ENCODE measurements at places on chromosomes 4 and X.
A peak's percentile ranks its signal among the peaks of the same experiment; 100 is the strongest.

- peak; percentile 66 for DNase-seq
These were observed 27.4 kb downstream of the HOPX start for GRCh38 chr4:56653461-56654237.

GRCh38 chr4:10715696-10716095 is 31.1 kb upstream of the CLNK start:
- DNase-seq = no peak

DNA sequence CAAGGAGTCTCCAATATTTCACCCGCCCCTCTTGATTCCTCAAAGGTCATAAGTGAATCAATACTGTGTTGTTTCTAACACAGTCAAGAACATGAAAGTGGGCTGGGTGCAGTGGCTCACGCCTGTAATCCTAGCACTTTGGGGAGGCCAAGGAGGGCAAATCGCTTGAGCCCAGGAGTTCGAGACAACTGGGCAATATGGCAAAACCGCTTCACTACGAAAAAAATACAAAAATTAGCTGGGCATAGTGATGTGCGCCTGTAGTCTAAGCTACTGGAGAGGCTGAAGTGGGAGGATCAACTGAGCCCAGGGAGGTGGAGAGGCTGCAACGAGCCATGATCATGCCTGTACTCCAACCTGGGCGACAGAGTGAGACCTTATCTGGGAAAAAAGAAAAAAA is 3.4 kb downstream of the ACSL1 start:
- DNase-seq = no peak

DNA sequence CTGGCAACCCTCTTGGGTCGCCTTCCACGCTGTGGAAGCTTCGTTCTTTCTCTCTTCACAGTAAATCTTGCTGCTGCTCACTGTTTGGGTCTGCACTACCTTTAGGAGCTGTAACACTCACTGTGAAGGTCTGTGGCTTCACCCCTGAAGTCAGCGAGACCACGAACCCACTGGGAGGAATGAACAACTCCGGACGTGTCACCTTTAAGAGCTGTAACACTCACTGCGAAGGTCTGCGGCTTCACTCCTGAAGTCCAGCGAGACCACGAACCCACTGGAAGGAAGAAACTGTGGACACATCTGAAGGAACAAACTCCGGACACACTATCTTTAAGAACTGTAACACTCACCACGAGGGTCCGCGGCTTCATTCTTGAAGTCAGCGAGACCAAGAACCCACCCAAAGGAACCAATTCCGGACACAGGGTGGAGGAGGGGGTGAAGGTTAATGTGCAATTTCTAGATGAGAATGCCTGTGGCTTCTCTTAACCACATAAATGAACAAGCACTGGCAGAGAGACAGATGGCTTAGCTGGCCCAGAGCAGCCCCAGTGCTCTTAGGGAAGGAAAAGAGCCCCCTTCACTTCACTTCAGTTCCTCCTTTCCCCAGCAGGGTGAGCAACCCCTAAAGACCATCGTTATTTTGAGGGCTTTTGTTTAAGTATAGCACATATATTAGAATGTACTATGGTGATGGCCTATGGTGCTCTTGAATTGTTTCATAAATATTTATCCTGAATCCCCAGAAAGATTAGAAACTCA is 73.0 kb downstream of the LUZP4 start:
- no peak for DNase-seq

GRCh38 chr4:76779740-76780459 is 118.0 kb downstream of the SOWAHB start:
- no peak for DNase-seq

DNA sequence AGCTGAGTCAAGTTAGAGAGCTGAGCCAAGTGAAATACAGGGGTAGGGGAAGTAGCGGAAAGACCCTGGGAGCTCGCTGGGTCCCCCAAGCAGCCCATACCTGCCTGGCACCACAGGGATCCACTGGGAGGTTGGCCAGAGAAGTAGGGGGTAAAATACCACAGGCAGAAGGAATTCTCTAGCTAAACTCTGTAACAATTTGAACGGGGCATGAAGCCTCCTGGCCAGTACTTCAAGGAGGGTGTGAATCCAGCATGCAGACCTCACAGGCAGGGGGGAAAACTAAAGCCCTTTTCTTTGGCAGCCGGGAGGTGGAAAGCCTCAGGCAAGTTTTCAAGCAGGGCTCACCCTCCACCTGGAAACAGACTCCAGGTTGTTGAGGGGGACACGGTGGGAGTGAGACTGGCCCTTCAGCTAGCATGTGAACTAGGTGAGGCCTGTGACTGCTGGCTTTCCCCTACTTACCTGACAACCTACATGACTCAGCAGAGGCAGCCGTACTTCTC is 3.7 kb upstream of the UGT2A1 start:
- no peak for DNase-seq

GRCh38 chr4:125011646-125012045 is 299.1 kb upstream of the ANKRD50 start:
- no peak for DNase-seq

DNA sequence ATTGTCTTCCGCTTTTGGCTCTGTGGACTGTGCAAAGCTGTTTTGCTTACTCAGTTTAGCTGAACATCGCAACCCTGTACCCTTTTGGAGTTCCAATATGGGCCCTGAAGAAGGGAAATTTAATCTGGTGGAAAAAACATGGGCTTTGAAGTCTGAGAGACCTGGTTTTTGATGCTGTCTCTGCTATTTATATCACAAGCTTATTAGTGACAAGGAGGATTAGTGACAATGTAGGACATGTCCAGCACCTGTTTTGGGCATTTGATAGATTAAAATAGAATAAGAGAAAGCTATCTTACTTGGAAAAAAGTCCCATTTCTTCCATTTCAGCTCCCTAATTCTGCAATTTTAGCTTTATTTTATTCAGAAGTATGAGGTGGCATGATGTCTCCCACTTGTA is 417.3 kb downstream of the SPRY1 start:
- DNase-seq = no peak

DNA sequence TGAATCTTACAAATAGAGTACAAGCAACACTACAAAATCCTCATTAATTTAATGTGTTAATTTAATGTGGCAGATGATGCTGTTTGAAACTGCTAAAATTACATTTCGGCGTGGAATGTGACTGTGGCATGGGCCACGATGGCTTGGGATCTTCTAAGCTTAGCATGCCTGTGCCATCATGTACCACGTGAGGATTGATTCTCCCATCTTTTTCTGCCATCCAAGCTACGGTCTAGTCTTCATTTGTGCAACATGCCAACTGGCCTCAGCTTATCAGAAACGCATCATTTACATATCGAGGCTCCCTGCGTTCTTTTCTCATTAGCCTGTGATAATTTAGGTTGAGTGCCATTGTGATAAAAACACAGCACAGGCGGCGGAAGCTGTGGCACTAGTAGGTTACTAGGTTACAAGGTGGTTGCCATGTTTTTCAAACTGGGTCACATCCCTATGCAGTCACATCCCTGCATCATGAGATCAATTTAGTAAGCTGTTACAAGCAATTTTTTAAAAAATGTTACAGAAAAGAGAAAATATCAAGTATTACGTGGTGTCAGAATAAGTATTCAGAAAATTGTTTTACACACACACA is 189.9 kb upstream of the RBPJ start:
- DNase-seq = peak; percentile 66

- DNase-seq = no peak
These were observed 48.7 kb downstream of the CLOCK start for GRCh38 chr4:55498051-55498450.

GRCh38 chrX:140360924-140361323 is 143.9 kb downstream of the SOX3 start:
- DNase-seq = no peak

DNA sequence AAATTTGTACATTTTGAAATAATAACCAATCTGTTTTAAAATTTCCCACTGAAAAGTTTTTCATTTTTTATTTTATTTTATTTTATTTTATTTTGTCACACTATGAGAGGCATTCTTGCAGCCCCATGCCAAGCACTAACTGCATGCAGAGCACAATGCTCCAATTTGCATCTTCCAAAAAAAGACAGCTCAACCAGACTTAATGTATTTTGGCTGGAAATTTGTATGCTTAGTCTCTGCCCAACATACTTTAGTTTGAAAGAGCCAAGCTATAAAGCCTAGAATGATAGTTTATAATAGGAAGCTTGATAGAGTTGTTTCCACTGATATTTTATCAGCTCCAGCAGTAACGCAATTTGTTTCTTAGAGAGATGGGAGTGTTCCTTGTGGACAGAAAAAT is 235.5 kb downstream of the GALNTL6 start:
- DNase-seq = no peak

DNA sequence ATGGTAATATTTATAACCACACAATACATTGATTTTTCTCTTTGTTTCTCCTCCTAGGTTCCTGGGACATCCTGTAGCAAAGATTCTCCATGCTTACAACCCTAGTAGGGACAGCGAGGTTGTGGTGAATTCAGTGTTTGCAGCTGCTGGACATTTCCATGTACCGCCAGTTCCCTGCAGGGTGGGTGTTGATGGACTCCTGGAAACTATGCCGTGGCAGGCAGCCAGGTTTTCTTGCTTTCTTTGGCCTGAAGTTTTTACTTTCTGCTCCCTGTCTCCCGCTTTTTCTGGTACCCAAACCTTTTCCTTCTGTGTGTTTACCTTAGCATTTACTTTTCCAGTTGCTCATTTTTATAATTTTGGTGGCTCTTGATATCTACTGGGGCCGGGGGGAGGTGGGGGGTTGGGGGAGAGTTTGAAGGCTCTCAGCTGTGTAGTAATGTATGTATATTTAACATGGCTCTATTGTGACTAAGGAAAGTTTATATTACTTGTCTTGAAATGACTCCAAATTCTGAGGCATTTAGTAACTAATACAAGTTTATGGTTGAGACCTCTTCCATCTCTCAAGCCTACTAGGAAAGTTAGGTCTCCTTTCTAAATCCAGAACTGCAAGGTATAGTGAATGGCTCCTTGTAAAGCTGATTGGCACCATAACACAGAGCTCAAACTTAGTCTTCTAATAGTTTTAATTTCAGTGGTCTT is 89.7 kb downstream of the TMEM131L start:
- DNase-seq = no peak

DNA sequence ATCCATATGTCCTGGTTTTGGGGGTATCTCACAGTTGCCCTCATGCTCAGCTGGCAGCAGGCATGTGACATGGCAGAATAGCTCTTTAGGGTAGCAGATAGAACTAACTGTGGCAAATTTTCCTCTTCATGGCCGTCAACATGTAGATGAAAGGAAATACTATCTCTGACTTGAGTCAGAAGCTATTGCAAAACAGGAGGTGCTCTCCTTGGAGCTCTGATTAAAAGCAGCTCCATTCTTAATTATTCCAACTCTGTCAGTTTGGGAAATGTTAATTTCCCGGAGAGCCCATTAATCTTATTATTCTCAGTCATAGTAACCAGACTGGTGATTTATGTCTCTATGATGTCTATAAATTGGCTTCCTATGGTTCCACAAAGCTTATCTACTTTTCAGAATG is 18.2 kb downstream of the IL13RA1 start:
- DNase-seq = no peak

GRCh38 chr4:178599521-178599920 is 1157.3 kb upstream of the AGA start:
- no peak for DNase-seq

DNA sequence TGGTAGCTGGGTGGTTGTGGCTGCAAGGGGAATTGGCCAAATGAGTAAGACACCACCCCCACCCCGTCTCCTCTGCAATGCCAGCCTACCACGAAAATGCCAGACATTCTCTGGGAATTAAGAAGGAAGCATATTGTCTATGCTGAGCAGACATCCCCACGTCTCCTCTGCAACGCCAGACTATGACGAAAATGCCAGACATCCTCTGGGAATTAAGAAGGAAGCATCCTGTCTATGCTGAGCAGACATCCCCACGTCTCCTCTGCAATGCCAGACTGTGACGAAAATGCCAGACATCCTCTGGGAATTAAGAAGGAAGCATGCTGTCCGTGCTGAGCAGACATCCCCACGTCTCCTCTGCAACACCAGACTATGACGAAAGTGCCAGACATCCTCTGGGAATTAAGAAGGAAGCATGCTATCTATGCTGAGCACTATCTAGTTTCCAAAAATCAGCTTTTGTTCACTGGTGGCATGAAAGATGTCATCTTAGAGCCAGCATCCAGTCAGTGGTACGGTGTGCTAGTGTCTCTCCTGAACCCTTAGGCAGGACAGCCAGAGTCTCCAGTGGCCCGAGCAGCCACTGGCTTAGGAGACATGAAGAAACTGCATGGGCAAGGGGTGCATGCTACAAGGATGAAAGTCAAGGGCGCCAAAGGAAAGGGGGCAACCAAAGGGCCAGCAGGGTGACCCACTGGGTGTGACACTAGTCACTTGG is 339.8 kb upstream of the FRG1 start:
- DNase-seq = no peak

DNA sequence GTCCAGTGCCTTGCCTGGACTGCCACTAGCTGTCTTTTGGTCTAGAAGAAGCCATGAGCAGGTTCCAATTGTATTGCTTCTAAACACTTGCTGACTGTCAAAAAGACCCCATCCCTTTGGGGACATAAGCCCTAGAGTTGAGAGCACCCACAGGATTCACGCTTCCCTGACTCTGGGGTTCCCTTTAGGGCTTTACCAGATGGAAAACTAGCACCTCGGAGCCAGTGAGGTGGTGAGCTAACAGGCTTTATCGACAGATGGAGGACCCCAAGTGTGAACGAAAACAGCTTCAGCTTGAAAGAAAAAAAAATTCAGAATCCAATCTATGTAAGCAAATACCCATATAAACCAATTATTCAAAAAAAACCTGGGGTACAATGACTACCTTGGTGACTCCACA is 90.8 kb downstream of the NAA11 start:
- no peak for DNase-seq

DNA sequence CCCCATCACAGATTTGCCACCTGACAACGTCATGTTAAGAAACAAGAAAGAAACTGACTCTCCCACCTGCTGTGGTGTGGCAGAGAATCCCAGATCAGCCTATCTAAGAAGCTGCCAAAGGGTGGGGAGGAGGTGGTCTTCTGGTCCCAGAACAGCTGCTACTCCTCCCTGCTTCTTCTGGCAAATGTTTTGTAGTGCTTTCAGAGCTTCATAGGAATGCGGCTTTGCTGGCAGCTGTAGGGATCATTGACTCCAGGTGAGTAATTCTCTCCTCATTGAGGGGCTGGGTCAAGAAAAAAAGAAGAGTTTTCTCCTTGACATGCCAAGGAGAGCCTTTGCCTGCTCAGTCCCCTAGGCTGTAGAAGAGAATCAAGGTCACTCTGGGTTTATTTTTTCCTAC is 23.3 kb downstream of the NRK start:
- no peak for DNase-seq

GRCh38 chr4:140485939-140486338 is 12.2 kb downstream of the MGAT4D start:
- DNase-seq = no peak

- no peak for DNase-seq
These were observed 46.1 kb downstream of the TMEM131L start for GRCh38 chr4:153512162-153512852.

GRCh38 chr4:154452798-154453346 is 38.7 kb downstream of the DCHS2 start:
- no peak for DNase-seq

DNA sequence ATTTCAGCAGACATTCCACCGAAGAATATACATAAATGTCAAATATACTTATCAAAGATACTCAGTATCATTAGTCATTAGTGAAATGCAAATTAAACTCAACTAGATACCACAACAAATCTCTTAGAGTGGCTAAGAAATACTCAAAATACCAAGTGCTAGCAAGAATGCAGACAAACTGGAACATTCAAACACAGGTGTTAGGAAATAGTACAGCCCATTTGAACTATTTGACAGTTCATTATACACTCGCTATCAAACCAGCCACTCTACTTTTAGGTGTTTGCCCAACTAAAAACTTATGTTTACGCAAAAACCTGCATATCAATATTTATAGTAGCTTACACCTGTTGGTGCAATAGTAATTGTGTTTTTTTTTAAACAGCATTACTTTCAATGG is 8.8 kb downstream of the ADAM29 start:
- DNase-seq = no peak
